ENCODE measurements at places on chromosomes 6 and 20.

DNA sequence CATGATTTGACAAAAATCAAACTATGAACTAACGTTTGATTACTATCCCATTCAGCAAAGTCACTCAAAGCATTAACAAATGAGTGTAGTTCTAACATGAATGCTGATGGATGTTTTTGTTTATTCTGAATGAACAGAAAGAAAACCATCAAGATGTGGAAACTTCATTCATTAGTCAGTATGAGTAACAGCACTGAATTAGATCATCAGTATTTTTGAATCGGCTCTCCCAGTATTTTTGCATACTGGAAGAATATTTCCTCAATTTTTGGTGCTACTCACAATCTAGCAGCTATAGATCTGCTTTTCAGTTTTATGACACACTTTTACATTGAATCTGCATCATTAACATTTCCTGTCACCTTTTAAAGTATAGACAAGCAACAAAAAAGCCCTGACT is 63.8 kb upstream of the CD83 start:
- DNase-seq, result no peak

DNA sequence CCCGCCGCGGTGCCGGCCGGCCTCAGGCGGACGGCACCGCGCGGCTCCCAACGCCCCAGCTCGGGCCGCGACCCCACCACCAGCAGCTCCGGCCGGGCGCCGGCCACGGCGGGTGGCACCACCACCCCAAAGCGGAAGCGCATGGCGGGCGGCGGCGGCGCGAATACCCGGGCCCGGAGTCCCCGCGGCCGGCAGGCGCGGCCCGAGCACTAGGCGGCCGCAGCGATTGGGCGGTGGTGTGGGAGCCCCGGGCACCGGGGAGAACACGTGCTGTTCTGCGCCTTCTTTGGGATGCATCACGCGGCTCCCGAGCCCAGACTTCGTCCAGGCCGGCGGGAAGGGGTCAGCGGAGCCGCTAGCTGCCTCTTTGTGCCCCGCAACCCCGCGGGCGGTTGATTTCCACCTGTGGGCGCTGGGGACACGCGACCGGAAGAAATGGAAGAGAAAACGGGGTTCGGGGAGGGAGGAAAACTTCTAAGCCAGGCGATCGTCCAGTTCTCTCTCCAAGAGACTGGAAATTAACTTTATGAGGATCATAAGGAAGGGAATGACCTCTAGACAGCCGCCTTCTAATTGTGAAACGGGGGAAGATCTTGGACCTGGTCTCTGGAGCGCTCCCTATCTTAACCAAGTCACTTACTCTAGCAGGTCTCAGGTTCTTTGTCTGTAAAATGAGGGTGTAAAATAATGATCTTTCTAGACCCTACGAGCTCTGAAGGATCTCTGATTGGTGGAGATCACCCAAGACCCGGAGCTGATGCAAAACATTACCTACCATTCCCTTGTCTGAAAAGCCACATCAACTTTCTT is at the start of gene EPM2A:
EPM2A (minus strand) TSS at position 165 of the 810 bp plus-strand sequence; CDS start at position 143, 22 bp downstream.
- DNase-seq, result peak; percentile 44

DNA sequence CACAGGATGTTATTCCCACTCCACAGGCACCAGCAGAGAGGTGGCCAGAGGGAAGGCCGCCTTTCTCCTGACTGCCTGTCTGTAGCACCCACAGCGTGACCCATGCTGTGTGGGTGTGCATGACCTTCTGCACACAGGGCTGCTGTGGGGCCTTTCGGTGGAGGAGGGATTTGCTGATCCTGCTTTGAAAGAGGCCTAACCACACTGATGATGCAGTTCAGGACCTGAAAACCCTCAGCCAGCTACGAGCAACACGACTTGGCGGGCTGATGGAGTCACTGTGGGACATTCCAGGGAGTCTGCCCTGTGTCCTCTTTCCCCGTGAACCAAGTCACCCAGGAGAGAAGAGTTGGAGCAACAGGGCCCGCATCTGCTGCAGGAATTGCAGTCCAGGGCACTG is 49.1 kb downstream of the SYTL3 start:
- DNase-seq, result no peak

- no peak for DNase-seq
Measured at GRCh38 chr6:136087986-136088385, 162.1 kb downstream of the MTFR2 start.

GRCh38 chr6:166382500-166382932 is 224 bp downstream of the MPC1 start:
- DNase-seq, result no peak

DNA sequence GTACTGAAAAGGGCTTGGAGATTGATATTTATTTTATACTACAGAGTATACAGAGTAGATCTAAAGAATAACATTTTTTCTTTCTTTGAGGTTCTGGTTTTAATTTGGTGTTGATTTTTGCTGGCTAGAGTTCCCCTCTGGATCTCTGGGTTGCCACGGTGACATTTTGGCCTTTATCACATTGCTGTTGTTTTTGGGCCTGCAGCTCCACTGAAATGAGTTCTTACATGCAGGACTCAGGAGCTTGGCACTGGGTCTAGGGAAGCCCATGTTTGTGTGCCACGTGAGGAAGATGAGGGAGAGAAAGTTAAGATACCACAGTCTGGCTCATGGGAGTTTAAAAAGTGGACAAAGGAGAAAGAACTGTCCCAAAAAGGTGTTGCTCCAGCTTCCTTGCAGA is 7.4 kb upstream of the TFAP2C start:
- no peak for DNase-seq

GRCh38 chr20:14062786-14063185 is 67.5 kb downstream of the MACROD2 start:
- no peak for DNase-seq
